Smooth muscle cell of the pulmonary artery (primary cell): ENCODE measurements at places on chromosomes 5 and 9. TPM values are rescaled to one million over a fixed set of nuclear protein-coding genes. Genes with fewer than 3 reads are reported as not detected.

GBGT1 gene
- total RNA-seq: 3.8 and 5.7 TPM in 2 replicates

GNG10 gene
- 49.0 and 63.9 TPM in 2 replicates for total RNA-seq

RNF38 gene
- total RNA-seq: 13.6 and 14.4 TPM in 2 replicates

PRRT1B gene
- not detected in 2 replicates for total RNA-seq

CCDC112 gene
- total RNA-seq: 2.9 and 4.0 TPM in 2 replicates

EIF4EBP3 gene
- total RNA-seq: 1.4 and 2.6 TPM in 2 replicates

KIF12 gene
- not detected in 2 replicates for total RNA-seq

ARHGEF37 gene
- 3.6 and 7.1 TPM in 2 replicates for total RNA-seq

CTSV gene
- 0.17 and 0.26 TPM in 2 replicates for total RNA-seq

PLPP1 gene
- total RNA-seq: 56.3 and 79.8 TPM in 2 replicates

PCDHB10 gene
- total RNA-seq: 0.79 and 1.4 TPM in 2 replicates

NR2F1-AS1 gene
- total RNA-seq: 10.7 and 11.4 TPM in 2 replicates

KCNT1 gene
- total RNA-seq: not detected in 2 replicates

ZNF483 gene
- 1.1 and 1.6 TPM in 2 replicates for total RNA-seq

NOXA1 gene
- total RNA-seq: 0.36 and 0.46 TPM in 2 replicates

ENC1 gene
- 43.7 and 155 TPM in 2 replicates for total RNA-seq

GPR151 gene
- total RNA-seq: not detected in 2 replicates

GABBR2 gene
- 0.46 TPM in 1 of 2 replicates, not detected in the other for total RNA-seq

PKD2L2 gene
- not detected in 2 replicates for total RNA-seq

AIF1L gene
- total RNA-seq: 0.46 and 1.2 TPM in 2 replicates

EGFLAM gene
- total RNA-seq: 2.9 and 13.8 TPM in 2 replicates

FTMT gene
- not detected in 2 replicates for total RNA-seq

C1QTNF2 gene
- total RNA-seq: 0.17 and 0.98 TPM in 2 replicates

TRPM6 gene
- total RNA-seq: 0.03 and 0.07 TPM in 2 replicates

EGR1 gene
- 3.8 and 7.8 TPM in 2 replicates for total RNA-seq

TNFSF8 gene
- total RNA-seq: not detected in 2 replicates
